ENCODE measurements at places on chromosomes 3 and 15.

DNA sequence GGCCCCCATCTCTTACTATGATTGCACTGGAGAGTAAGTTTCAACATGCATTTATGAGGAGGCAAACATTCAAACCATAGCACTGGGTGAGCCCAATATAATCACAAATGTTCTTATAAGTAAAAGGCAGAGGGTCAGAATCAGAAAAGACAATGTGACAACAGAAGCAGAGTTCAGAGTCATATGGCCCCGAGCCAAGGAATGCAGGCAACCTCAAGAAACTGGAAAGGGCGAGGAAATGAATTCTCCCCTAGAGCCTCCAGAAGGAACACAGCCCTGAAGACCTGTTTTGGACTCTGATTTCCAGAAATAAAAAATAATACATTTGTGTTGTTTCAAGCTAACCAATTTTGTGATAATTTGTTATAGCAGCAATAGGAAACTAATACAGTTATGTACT is 81.3 kb upstream of the ABI3BP start:
- no peak for DNase-seq

GRCh38 chr15:57227166-57227565 is 149.1 kb upstream of the CGNL1 start:
- DNase-seq = no peak

- DNase-seq = peak; percentile 100
These were observed 132.1 kb downstream of the LPP start for GRCh38 chr3:188286087-188286513.

DNA sequence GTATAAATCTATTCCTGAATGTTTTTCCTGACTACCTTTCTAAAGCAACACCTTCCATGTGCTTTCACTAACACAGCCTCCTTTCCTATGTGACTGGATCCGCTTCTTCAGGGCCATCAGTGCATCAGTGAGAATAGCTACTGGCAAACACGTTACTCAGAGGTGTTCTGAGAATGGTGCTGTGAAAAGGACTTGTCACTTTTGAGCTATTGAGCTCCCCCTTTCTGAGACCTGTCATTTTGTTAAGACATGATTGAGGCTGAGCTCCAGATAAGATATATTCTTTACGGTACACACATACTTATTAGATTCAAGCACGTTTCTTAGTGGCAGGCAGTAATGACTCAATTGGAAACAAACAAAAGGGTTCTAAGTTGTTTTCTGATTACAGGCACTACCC is 45.0 kb upstream of the ADCY5 start:
- DNase-seq = no peak

DNA sequence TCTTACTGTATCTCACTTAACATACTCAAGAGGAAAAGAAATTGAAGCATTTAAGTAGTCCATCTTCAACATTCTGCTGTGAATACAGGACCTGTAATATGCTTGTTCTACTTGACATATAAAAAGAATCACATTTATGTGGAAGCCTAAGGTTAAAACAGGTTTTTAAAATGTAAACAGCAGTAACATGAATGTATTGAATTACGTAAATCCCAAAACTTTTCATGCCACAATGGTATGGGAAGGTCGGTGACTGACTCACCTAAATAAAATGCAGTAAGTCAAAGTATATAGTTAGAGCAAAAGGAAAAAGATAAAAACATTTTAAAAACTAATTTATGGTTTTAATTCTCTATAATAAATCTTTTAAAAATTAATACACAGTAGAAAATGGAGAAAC is 115.7 kb upstream of the TJP1 start:
- DNase-seq = no peak

DNA sequence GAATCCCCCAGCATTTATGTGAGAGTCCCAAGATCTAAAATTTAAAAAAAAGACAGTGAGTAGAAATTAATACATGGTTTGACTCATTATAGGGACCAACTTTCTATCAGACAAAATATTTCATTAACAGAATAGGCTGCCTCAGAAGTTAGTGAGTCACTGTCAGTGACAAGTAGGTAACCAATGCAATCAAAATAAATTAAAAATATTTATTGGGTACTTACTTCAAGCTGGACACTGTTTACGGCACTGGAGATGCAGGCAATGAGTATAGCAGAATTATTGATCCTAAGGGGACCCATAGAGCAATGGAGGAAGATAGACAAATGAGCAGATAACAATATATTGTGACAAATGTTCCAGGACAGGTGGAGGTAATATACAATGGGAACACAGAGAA is 135.6 kb upstream of the BCL6 start:
- no peak for DNase-seq

DNA sequence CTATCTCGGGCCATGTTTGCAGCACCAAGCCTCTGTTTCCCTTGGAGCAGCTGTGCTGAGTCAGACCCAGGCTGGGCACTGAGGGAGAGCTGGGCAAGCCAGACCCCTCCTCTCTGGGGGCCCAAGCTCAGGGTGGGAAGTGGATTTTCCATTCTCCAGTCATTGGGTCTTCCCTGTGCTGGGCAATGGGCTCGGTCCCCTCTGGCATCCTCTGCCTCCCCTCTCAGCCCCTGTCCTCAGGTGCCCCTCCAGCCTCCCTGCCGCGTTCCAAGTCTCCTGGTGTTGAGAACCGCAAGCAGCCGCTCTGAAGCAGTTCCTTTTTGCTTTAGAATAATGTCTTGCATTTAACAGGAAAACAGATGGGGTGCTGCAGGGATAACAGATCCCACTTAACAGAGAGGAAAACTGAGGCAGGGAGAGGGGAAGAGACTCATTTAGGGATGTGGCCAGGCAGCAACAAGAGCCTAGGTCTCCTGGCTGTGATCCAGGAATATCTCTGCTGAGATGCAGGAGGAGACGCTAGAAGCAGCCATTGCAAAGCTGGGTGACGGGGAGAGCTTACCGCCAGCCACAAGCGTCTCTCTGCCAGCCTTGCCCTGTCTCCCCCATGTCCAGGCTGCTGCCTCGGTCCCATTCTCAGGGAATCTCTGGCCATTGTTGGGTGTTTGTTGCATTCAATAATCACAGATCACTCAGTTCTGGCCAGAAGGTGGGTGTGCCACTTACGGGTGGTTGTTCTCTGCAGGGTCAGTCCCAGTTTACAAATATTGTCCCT is 1.2 kb downstream of the RHO start:
- no peak for DNase-seq

DNA sequence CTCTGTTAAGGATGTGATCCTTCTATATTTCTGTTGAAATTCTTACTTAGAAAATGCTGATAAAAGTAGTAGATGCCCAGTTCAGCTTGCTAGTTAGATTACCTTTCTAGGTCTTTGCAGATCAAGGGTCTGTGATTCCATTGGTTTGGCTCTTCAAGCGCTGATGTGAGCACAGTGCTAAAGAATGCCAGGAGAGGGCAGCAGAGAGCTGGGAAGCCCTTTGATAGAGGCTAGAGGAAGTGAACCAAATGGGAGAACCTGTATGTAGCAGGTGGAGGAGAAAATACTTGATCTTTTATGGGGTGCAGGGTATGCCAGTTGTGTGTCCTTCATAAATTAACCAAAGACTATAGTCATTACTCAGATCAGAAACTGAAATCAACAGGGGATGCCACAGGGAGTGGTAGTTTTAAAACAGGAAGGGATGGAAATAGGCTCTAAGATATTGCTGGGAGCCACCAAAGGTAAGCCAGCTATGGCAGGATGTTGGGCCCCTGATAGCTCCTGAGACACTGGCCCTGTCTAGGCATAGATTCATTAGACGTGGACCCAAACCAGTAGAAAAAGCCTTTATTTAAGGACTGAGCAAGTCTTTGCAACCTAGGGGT is 677.4 kb downstream of the SQOR start:
- peak; percentile 54 for DNase-seq

- DNase-seq = no peak
These were observed 98.5 kb downstream of the FRMD5 start for GRCh38 chr15:44096596-44096995.

- DNase-seq = peak; percentile 84
These were observed 204.4 kb upstream of the RASGRP1 start for GRCh38 chr15:38768970-38769369.

DNA sequence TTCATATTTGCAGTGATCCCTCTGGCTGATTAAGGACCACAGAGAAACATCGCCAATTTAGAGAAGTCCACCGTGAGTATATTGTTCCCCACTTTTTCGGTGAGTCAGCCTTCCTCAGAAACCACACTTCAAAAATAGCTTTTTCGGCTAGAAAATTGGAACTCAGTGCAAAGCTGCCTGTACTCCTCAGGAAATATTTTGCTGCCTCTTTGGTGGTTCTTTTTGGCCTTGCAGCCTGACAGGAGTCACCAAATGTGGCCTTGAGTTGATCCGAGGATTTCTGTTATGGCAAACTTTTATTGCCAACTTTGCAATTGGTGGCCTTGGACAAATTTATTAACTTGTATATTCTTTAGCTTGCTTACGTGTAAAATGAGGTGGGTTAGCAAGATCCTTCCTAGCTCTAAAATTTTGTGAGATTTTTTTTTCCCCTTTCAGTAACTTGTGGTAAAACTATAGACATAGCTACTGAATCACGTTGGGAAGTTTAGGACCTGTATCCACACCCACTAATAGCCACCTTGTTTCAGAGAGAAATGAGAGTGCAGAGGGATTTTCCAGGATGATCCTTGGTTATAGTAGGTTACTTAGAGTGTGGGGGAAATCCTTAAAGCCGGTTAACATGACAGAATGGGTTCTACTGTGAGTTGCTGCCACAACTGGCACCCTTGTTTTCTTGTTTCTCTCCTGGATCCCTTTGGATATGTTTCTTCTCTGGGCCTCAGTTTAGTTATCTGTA is 9.9 kb downstream of the ARL6IP5 start:
- DNase-seq = peak; percentile 55

- no peak for DNase-seq
These were observed 372.1 kb downstream of the MAGI1 start for GRCh38 chr3:65666448-65667091.

GRCh38 chr15:55267401-55268175 is 22.0 kb downstream of the RAB27A start:
- peak; percentile 15 for DNase-seq

DNA sequence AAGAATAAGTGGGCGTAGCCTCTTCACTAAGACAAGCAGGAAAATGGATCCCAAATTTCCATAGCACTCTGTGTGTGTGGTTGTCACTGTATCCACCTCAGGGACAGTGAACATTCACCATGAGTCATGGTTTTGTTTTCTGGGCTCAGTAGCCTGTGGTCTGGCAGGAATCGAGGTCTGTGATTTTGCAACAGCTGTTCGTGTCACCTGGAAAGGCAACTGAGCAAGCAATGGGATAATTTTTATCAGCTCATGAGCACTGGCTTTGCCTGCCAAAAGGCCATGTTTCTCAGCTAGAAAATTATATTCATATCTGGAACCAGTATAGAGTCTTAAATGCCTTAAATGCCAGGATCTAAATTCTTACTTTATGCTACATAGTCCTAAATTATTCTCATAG is 60.9 kb downstream of the STRIT1 start:
- peak; percentile 95 for DNase-seq

GRCh38 chr15:92047900-92048299 is 194.4 kb downstream of the SLCO3A1 start:
- no peak for DNase-seq

GRCh38 chr3:129616291-129616690 is 9.8 kb upstream of the PLXND1 start:
- DNase-seq = no peak

- DNase-seq = no peak
These were observed 19.0 kb downstream of the APBA2 start for GRCh38 chr15:28904541-28905315.

- no peak for DNase-seq
These were observed 147.0 kb downstream of the NECTIN3 start for GRCh38 chr3:111218615-111219014.

DNA sequence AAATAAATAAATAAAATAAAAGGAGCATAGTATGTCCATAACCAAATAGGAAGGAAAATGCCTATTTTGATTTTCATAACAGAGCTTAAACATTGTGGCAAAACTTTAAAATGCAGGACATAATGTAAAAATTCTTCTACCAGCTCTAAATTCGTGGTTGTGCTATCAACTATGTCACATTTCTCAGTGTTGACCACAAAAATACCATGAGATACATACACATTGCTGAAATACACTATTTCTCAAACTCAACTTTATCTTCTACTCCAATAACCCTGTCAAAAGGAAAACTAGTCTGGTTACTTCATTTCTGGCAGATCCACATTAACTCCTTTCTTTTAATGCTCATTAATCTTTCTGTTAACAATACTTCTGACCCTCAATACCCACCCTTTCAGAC is 523.2 kb downstream of the FHIT start:
- no peak for DNase-seq

- no peak for DNase-seq
These were observed 29.6 kb downstream of the ONECUT1 start for GRCh38 chr15:52760562-52760961.

GRCh38 chr15:95405447-95405846 is 925.1 kb upstream of the NR2F2 start:
- peak; percentile 8 for DNase-seq

GRCh38 chr15:51536965-51537574 is 85.5 kb downstream of the DMXL2 start:
- DNase-seq = peak; percentile 37

GRCh38 chr3:77605865-77606264 is 566.0 kb downstream of the ROBO2 start:
- no peak for DNase-seq

GRCh38 chr3:86987421-86987715 is 3.6 kb downstream of the VGLL3 start:
- no peak for DNase-seq

DNA sequence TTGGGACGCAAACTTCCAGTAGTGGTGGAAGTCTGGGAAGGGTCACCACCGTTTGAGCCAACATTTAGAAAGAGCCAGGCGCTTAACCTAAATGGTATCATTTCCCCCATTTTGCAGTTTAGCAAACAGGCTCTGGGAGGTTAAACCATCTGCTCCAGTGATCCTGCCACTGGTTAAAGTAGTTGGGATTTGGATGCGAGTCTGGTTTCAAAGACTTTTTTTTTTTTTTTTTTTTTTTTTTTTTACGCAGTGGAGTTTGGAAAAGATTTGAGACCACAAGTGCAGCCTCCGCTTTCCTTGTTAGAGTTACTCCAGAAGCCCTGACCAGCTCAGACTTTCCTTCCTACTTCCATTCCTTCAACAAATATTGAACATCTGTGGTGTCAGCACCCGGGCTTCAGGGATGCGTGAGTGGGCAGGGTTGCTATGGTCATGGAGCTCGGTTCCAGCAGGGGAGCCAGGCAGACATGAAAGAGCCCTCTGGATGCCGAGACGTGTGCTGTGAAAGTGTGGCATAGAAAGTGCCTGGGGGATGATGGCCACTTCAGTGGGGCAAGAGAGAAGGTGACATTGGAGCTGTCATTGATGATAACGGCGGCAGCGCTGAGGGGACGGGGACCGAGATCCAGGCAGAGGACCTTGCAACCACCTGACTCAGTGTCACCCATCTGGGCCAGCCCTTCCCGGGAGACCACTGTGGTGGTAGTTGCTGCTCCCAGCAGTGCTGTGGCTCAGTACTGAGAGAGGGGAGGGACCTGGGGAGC is 1.1 kb upstream of the RNU6-1 start:
- peak; percentile 50 for DNase-seq

All from AG10803 (cell line).